T follicular helper cell (primary cell): ENCODE measurements at places on chromosomes 2 and 18.

GRCh38 chr2:235810252-235810651 is 316.4 kb downstream of the AGAP1 start:
- DNase-seq = no peak

GRCh38 chr2:165539985-165540384 is 70.5 kb downstream of the CSRNP3 start:
- DNase-seq = no peak

GRCh38 chr2:25447018-25447417 is 105.3 kb upstream of the DNMT3A start:
- DNase-seq = no peak

- no peak for DNase-seq
Measured at GRCh38 chr2:238081150-238081549, 19.0 kb upstream of the ESPNL start.

DNA sequence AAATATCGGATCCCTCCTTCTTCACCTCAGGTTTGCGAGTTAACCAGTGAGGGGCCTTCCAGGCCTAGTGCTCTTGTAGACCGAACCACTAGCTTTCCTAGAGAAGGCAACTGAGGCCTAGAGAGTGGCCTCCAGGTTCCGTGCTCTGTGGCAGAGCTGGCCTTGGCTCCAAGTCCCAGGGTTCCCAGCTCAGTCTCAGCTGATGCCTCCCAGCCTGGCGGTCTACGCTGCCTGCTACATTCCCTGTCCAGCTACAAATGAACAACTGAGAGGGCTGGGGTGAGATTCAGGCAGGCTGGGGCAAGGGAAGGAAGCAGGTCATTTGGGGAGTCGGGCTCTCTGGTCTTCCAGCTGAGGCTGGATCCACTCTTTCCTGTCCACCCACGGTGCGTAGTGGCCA is 2.3 kb downstream of the STEAP3 start:
- no peak for DNase-seq

DNA sequence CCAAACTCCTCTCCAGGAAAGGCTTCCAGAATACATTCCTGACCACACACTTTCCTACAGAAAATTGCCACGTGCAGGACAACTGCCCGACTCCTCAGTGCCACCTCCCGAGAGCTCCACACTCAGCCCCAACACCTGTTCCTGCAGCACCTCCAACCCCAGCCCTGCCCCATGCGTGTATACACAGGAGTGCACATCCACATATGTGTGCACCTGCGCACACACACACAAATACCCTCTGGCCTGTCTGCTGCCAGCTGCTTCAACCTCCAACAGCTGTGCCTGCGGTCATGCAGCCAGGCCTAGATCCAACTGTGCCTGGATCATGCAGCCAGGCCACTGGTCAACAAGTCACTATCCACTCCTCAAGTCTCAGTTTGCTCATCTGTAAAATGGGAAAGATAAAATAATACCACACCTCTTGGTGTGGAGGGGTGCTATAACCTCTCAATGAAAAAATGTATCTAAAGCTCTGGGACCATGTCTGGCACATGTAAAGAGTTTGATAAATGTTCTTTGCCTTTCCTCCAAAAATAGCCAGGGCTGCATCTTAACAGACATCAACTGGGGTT is 152.1 kb upstream of the ID2 start:
- no peak for DNase-seq

GRCh38 chr2:236237468-236238190 is 26.6 kb downstream of the ASB18 start:
- no peak for DNase-seq

DNA sequence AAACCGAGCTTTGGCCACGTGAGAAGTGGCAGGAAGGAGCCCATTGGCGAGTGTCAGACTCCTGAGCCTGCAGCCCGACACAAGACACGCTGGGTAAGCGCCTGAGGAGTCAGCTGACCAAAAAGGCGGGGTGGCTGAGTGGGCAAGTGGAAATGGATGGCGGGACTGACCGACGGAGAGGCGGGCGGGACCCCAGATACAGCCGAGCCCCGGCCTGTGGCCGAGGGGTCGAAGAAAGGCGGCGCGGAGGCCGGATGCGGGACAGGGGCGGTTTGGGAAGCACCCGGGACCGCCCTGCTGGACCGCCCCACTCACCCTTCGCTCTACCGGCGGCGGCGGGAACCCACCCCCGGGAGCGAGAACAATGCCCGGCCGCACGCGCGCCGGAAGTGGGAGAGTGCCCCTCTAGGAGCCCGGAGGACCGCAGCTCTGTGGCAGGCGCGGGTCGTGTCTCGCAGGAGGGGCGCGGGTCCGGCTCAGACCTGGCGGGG is 22.8 kb downstream of the ZSCAN30 start:
- peak; percentile 45 for DNase-seq

- DNase-seq = no peak
Measured at GRCh38 chr18:46345181-46345465, 240.9 kb downstream of the HAUS1 start.

GRCh38 chr18:31490387-31490786 is 7.6 kb upstream of the DSG2 start:
- no peak for DNase-seq

- no peak for DNase-seq
Measured at GRCh38 chr2:213306316-213306942, 22.2 kb downstream of the SPAG16 start.

DNA sequence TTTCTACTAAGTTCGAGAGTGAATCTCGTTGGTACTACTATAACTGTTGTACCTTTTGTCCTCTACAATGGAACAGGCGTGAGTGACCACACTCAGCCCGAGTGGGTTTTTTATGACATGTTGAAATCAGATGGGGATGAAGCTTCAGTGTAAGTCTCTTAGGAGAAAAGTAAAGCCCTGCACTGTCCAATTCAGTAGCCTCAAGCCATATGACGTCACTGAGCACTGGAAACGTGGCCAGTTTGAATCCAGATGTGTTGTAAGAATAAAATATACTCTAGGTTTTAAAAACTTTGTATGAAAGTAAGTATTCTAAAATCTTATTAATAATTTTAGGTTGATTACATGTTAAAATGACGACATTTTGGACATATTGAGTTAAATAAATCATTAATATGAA is 101.7 kb upstream of the SP3 start:
- no peak for DNase-seq

- no peak for DNase-seq
Measured at GRCh38 chr2:39094717-39095363, 26.0 kb downstream of the SOS1 start.

GRCh38 chr2:39510140-39510539 is 73.1 kb upstream of the MAP4K3 start:
- DNase-seq = no peak

DNA sequence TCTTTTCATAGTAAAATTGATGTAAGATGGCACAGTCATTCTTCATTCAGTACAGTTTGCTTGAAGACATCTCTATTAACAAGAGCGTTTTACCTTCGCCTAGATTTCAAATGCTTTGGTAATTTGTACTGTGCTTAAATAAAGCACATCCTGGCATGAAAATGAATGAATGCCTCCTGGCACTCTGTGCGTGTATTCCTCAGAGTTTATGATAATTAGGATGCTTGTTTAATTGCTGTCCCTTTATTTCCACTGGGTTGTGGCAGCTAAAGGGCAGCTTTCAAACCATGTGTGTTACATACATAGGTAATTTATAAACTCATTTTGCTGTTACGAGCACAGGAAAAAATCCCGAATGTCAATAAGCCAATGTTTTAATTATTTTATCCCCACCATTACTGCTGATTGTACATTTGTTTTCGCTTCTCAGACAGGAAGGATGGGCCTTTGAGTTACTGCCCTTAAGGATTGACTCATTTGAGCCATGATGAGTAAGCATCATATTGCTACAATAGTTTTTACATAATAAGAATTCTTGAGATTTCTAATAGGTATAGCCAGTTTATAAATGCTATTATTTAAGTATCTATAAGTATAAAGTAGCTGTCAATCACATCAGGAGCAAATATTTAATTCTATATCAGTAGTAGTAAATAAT is 516.5 kb downstream of the XIRP2 start:
- no peak for DNase-seq

GRCh38 chr2:115075800-115076199 is 633.4 kb downstream of the DPP10 start:
- no peak for DNase-seq

DNA sequence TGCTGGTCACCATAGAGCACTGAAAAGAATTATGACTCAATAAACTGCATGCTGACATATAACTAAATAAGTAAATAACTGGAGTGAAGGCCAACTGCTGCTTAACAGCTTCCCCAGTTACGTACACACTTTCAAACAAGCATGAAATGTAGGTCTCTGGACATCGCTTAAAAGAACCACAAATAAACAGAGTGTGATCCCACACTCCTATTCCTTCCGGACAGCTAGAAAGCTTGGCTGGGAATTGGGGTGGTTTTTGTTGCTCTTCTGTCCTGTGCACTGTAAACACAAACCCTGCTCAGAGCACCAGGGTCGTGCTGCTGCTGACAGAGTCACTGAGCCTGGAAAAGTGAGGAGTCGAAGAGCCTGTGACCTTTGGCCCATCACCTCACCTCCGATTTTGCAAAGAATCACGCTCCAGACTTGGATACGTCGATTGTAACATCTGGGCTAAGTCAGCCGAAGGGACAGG is 162.7 kb upstream of the NT5C1B start:
- no peak for DNase-seq

DNA sequence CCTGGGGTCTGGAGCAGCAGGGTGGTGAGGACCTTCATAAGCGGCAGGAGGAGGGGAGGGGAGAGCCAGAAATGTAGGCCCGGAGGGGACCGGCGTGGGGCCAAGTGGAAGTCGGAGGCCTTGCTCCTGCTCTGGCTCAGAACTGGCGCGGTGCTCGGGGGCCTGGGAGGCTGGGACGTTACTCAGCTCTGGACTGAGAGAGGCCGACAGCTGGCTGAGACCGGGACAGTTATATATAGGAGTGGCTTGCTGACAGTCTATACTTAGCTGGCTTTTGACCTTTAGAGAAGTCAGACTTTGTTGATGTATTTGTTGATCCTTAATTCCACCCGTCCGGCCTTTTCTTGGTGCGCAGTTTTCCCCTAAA is 15.7 kb downstream of the IGFBP5 start:
- no peak for DNase-seq

GRCh38 chr2:184730288-184730687 is 132.0 kb downstream of the ZNF804A start:
- DNase-seq = no peak

GRCh38 chr2:96197546-96198255 is 10.9 kb downstream of the STARD7 start:
- no peak for DNase-seq

- no peak for DNase-seq
Measured at GRCh38 chr2:229206548-229206947, 64.5 kb downstream of the PID1 start.

DNA sequence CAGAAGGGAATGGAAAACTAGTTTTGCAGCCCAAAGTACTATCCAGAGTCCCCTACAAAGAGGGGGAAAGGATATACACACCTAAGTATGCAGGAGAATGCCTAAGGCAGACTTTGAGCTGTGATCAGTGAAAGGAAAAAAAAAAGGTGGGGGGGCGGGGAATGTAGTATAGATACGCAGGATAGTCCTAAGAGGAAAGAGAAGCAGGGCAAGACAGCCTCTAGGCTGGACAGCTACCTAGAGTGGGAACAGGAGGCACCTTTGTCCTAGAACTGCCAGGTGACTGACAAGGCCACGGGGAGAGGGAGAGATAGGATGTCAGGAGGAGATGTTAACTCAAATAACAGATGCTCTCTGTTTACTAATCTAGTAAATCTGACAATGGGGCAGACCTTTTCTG is 6.0 kb downstream of the REEP1 start:
- DNase-seq = no peak

DNA sequence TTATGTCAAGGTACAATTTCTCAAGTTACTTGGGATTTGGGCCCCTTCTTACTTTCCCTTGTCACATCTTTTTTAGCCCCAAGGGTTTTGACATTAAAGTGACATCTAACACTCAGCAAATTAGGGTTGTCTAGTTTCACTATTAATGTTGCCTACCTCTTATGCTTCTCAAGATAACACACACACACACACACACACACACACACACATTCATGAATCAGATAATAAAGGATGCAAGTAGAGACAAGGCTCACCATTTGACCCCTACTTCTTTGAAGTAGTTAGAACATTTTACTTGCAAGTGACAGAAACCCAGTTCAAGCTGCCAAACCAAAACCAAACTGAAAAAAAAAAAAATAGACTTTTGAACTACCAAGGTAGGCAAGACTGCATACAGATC is 138.8 kb downstream of the TRIB2 start:
- DNase-seq = no peak

DNA sequence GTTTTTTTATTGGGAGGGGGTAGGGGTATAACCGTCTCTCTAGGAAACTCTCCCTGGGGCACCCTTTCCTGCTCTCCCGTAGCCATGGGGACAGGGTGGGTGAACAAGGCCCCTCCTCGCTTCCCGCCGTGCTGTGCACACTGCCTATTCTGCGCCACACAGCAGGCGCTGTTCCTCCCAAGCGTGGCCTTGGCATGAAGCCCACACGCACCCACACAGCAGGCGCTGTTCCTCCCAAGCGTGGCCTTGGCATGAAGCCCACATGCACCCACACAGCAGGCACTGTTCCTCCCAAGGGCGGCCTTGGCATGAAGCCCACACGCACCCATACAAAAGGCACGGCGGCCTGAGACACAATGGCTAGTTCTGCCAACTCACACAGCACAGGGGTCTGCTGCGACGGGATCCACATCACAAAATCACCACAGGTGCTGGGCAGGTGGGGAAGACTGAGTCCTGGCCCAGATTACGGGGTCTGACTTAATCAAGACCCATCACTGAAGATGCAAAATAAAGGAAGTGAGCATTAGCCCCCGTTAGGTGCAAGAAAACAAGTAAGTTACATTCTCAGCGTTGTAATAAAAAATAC is 46.6 kb upstream of the TPO start:
- DNase-seq = no peak

- DNase-seq = no peak
Measured at GRCh38 chr2:177322801-177323261, 58.3 kb upstream of the NFE2L2 start.

DNA sequence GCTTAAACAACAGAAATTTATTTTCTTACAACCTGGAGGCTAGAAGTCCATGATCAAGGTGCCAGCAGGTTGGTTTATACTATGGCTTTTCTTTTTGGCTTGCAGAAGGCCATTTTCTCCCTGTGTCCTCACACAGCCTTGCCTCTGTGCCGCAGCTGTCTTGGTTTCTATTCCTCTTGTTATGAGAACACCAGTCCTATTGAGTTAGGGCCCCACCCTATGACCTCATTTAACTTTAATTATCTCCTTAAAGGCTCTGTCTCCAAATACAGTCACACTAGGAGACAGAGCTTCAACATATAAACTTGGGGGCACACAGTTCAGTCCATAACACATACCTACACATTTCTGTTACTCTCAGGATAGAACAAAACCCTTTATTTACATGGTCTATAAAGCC is 17.3 kb upstream of the RHOB start:
- DNase-seq = no peak

- no peak for DNase-seq
Measured at GRCh38 chr2:113711851-113712250, 44.6 kb downstream of the SLC35F5 start.

DNA sequence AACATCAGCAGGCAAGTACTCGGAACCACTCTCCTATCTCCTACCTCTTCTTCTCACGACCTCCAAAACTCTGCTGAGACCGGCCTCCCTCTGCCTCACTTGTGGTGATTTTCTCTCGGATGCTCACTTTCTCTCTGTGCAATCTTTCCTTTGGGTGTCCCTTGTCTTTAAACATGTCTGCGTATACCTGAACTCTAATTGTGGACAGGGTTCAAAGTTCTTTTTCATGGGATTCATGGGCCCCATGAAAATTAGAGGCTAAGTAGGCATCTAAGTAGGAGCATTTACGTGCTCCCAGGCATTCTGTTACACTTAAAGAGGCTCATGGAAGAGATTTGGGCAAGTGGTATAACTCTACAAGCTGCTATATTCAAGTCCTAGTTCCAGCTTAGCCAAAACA is 2.1 kb upstream of the PPP1CB start:
- no peak for DNase-seq

- no peak for DNase-seq
Measured at GRCh38 chr2:137823196-137823595, 141.1 kb upstream of the HNMT start.
